PC-3 (cell line): ENCODE measurements at places on chromosomes 1 and 21. TPM values are rescaled to one million over a fixed set of nuclear protein-coding genes. Genes with fewer than 3 reads are reported as not detected.

DNA sequence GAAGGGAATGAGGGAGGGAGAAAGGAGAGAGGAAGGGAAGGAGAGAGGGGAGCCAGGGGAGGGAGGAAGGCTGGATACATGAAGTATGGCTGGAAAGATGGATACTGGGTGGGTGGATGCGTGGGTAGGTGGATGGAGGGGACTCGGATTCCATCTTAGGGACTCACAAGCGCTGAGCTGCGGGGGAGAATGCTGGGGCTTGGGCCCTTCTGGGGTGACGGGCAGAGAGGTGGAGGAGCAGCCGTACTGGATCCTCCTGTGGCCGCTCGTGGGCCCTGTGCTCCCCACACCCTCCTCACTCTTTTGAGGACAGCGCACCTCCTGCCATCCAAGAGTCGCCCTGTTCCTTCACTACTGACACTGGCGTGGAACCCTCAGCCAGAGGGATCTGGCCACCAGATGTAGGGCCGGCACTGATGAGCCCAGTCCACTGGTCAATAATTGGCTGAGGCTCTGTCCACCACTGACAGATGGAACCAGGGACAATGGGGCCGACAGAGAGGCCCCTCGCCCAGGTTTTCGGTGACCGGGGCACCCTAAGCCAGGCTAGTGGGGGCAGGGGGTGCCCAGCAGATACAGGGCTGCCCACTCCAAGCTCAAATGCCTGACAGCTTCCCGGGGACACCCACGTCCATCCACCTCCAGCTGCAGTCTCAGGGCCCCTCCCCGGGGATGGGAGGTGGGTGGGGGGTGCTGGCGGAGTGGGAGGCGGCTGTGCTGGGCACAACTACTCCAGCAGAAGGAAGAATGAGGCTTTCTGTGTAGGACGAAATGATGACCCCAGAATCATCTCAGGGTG, 4.4 kb upstream of the ACTRT2 start:
- no peak overlapping the region for H3K4me3 ChIP-seq
- peaks cover 89% of the 10 kb centered on the region for H3K27me3 ChIP-seq
- no peaks in the 10 kb centered on the region for H3K36me3 ChIP-seq
- no peaks in the 10 kb centered on the region for H3K4me1 ChIP-seq

- DNase-seq, result peak; percentile 51
- H3K27me3 ChIP-seq, result no peaks in the 10 kb centered on the region
- peak overlapping the region; percentile 66 for H3K27ac ChIP-seq
- peak overlapping the region; percentile 76 for H3K4me3 ChIP-seq
- H3K36me3 ChIP-seq, result no peaks in the 10 kb centered on the region
Measured at GRCh38 chr1:212557739-212558692, 50.5 kb upstream of the ATF3 start.

DNA sequence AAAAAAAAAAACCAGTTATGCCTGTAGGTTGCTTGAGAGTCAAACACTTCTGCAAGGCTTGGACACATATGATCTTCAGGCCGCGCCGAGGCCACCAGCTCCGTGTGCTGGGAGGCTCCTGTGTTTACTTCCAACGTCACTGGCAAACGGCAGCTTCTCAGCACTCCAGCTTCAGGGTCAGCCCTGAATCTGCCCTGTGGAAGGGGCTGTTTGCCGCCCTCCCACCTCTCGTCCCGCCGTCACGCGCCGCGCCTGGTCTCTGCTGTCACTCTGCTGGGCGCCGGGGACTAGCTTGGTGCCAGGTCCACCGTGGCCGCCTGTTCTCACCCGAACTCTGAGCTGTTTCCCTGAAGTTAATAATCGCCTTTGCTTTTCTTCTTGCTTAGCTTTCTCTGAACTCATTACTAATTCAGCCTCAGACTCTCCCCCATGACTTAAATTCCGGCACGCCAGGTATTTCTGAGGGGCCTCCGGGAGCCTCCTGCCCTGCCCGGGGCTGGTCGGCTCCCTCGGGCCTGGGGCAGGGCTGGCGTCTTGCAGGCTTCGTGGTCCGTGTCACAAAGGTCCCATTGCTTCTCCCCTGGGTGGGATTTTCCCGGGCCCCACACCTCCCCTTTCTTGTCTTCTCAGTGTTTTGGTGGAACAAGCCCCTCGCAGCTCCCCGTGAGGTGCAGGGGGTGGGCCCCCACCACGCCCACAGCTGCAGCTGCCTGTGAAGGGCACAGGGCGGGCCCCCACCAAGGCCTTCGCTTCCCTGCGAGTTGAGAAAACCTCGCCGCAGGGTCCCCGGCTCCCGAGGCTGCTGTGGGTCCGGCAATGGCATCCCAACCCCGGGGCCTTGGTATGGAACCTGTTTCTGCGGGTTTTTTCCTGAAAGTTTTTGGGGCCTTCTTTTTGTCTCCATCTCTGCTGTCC, 14.6 kb upstream of the C1orf159 start:
- H3K4me3 ChIP-seq, result no peak overlapping the region
- H3K36me3 ChIP-seq, result no peaks in the 10 kb centered on the region
- no peak for DNase-seq

DNA sequence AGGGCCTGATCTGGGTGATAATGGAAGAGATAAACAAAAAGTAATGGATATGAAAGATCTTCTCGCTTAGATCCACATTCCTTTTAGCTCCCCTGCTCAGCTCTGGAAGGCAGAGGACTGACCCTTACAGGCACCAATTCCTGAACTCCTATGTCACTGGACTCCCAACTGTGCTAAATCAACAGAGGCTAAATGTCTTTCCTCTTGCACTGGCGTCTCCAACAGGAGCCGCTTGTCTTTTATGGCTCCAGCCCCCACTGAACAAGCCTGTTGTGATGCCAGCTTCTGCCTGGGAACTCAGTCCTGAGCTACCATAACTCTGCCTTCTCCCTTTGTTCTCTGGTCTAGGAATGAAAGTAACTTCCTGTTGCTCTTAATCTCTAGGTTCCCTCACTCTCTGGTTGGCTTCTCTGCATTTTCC, 142.1 kb upstream of the COL11A1 start:
- no peak overlapping the region for H3K27ac ChIP-seq
- no peak overlapping the region for H3K4me3 ChIP-seq
- H3K36me3 ChIP-seq, result no peaks in the 10 kb centered on the region
- DNase-seq, result no peak

DNA sequence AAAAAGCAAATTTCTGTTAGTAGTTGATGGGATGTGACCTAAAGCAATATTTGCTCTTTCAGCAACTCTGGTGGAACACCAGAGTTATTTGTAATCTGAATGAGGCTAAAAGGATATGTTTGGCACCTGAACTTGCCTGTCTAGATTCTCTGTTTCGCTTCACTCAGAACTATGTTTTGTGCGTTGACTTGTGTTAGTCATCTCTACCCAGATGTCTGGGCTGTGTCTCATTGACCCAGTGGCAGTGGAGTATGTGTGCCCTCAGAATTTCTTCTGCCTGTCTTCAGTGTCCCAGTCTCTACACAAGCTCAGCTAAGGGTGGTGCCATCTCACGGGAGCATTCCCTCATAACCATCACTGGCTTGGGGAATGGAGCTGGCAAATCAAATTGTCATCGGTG, 13.9 kb downstream of the KCNK1 start:
- peaks cover 33% of the 10 kb centered on the region for H3K36me3 ChIP-seq
- H3K27ac ChIP-seq, result no peak overlapping the region
- no peaks in the 10 kb centered on the region for H3K27me3 ChIP-seq
- H3K4me1 ChIP-seq, result peaks cover 12% of the 10 kb centered on the region; the same call in 1 of the 2 replicates
- H3K4me3 ChIP-seq, result no peak overlapping the region

GRCh38 chr1:211148366-211148765, 14.4 kb upstream of the KCNH1 start:
- peaks cover 32% of the 10 kb centered on the region for H3K27me3 ChIP-seq
- H3K4me1 ChIP-seq, result no peaks in the 10 kb centered on the region
- no peak for DNase-seq
- no peaks in the 10 kb centered on the region for H3K36me3 ChIP-seq
- H3K27ac ChIP-seq, result no peak overlapping the region

GRCh38 chr1:51948491-51948915, 42.0 kb downstream of the RAB3B start:
- H3K27ac ChIP-seq, result no peak overlapping the region
- no peak for DNase-seq
- no peaks in the 10 kb centered on the region for H3K36me3 ChIP-seq
- no peaks in the 10 kb centered on the region for H3K27me3 ChIP-seq
- H3K4me3 ChIP-seq, result no peak overlapping the region

DNA sequence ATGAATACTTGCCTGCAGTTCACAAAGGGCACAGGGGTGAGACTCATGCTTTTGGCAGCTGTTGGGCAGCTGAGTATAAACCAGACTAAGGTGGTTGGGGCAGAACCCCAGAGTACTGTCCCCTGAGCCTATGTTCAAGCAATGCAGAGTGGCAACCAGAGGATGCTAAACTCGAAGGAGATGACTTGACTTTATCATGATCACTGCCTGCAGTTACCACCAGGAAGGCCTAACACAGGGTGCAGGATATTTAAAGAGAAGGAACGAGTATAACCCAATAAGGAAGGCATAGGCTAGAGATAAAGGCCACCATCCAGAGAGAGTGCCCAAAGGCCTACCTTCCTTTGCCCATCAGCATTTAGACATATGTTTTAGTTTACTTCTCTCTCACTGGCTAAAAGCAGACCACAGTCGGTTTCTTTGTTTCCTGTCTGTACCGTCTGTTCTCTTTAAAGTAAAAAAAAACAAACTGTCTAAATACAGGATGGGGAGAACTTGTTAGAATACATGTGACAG, 83.3 kb downstream of the MPZL1 start:
- no peak overlapping the region for H3K4me3 ChIP-seq
- no peak for DNase-seq
- H3K36me3 ChIP-seq, result no peaks in the 10 kb centered on the region
- H3K27me3 ChIP-seq, result no peaks in the 10 kb centered on the region
- H3K27ac ChIP-seq, result no peak overlapping the region

DNA sequence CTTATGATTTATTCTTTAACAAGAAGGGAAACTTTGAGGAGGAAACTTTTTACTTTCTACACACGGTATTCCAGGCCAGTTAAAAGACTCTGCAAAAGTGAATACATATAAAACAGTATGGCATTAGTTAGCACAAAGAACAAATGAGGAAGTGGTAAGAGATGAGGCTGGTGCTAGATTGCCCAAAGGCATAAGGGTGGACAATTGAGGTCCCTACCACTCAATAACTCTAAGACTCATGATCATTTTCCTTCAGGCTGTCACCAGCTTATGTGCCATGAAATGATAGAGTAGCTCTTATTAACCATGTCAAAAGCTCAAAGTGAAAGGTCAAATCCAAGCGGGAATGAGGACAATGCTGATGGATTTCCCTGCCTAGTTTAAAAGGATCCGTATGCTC, 124.5 kb downstream of the TBX15 start:
- H3K36me3 ChIP-seq, result no peaks in the 10 kb centered on the region
- H3K4me3 ChIP-seq, result no peak overlapping the region
- no peak overlapping the region for H3K27ac ChIP-seq
- peaks cover 10% of the 10 kb centered on the region; the same call in 1 of the 2 replicates for H3K27me3 ChIP-seq
- no peaks in the 10 kb centered on the region for H3K4me1 ChIP-seq
- DNase-seq, result no peak

Gene PLA2G2C
- total RNA-seq, result 0.12 TPM in 1 of 2 replicates, not detected in the other

Gene USH2A
- not detected in 2 replicates for total RNA-seq

Gene C1orf87
- not detected in 2 replicates for total RNA-seq

Gene NCF2
- 26.1 and 31.3 TPM in 2 replicates for total RNA-seq
